ENCODE measurements at places on chromosomes 5 and 9. TPM values are rescaled to one million over a fixed set of nuclear protein-coding genes. Genes with fewer than 3 reads are reported as not detected.

The OLFML2A gene
- 14.9 TPM for total RNA-seq

The SLC34A1 gene
- total RNA-seq = 0.39 TPM

The TMEM215 gene
- not detected for total RNA-seq

The MYMK gene
- not detected for total RNA-seq

The PCDHB16 gene
- 0.11 TPM for total RNA-seq

The LHX3 gene
- not detected for total RNA-seq

The PHAX gene
- total RNA-seq = 35.1 TPM

The NSD1 gene
- total RNA-seq = 61.5 TPM

The CREB3 gene
- 56.1 TPM for total RNA-seq

The DMRT3 gene
- not detected for total RNA-seq

The PCDHA6 gene
- total RNA-seq = 0.39 TPM
